RPMI7951 (cell line): ENCODE measurements at places on chromosomes 4 and X. TPM values are rescaled to one million over a fixed set of nuclear protein-coding genes. Genes with fewer than 3 reads are reported as not detected.

DNA sequence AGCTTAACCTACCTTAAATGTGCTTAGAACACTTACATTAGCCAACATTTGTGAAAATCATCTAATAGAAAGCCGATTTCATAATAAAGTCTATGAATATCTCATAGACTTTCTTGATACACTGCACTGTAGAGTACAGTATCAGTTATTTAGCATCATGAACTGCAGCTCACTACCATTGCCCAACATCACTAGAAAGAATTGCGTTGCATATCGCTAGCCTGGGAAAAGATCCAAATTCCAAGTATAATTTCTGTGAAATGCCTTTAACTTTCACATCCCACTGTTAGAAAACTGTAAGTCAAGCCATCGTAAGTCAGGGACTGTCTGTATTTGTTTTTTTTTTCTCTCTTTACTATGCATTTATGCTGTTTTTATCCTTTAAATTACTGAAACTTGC lies 918.6 kb upstream of the PABPC4L start:
- no peak for DNase-seq

The HAND2 gene
- 0.36 and 0.39 TPM in 2 replicates for total RNA-seq

GRCh38 chr4:158729716-158730559 lies 6.7 kb upstream of the PPID start:
- DNase-seq, result peak; percentile 54

DNA sequence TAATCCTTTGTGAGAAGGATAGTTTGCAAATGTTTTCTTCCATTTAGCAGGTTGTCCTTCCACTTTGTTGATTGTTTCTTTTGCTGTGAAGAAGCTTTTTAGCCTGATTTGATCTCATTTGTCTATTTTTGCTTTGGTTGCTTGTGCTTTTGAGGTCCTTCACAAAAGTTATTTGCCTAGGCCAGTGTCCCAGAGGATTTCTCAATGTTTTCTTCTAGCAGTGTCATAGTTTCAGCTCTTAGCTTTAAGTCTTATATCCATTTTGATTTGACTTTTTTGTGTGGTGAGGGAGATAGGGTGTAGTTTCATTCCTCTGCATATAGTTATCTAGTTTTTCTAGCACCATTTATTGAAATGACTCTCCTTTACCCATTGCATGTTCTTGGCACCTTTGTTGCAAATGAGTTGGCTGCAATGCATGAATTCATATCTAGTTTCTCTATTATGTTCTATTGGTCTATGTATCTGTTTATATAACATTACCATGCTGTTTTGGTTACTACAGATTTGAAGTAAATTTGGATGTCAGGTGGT lies 41.8 kb upstream of the ANTXR2 start:
- DNase-seq, result no peak

- no peak for DNase-seq
Measured at GRCh38 chrX:43753637-43754036, 97.5 kb downstream of the MAOA start.

The STAP1 gene
- not detected in 2 replicates for total RNA-seq

The PTTG2 gene
- total RNA-seq, result not detected in 2 replicates

- no peak for DNase-seq
Measured at GRCh38 chrX:53440101-53440500, 5.9 kb upstream of the HSD17B10 start.

The KLHL2 gene
- total RNA-seq, result 13.0 and 14.2 TPM in 2 replicates

GRCh38 chr4:6492027-6492590 lies 19.7 kb upstream of the PPP2R2C start:
- DNase-seq, result no peak

- peak; percentile 60 for DNase-seq
Measured at GRCh38 chrX:154019633-154020528, at the start of gene IRAK1. Gene IRAK1 (minus strand): TSS chrX:154019902. CDS start chrX:154019812, 90 bp downstream.

- no peak for DNase-seq
Measured at GRCh38 chr4:176142253-176142652, 53.1 kb downstream of the SPATA4 start.

The EXOC1L gene
- total RNA-seq, result not detected in 2 replicates

The RLIM gene
- 52.2 and 57.2 TPM in 2 replicates for total RNA-seq

The HMGN5 gene
- total RNA-seq, result 1.2 and 3.4 TPM in 2 replicates

DNA sequence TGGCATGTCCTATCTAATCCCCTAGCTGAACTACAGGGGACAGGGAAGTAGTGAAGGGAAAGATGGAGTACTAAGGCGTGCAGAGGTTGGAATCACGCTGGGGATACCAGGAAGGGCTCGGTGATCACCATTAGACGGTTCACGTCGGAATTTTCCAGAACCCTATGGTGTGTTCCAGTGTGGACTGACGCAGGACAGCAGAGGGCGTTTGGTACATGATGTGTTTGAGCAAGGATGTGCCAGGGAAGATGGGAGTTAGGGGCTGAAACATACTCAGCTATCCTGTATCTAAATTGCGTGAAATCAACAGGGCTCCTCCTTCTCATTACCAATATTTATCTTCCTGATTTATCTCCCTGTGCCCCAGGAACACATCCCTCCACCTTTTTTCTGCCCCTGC lies 33.7 kb downstream of the PRPS2 start:
- no peak for DNase-seq

- DNase-seq, result peak; percentile 66
Measured at GRCh38 chr4:86895692-86896488, 3.7 kb upstream of the C4orf36 start.

DNA sequence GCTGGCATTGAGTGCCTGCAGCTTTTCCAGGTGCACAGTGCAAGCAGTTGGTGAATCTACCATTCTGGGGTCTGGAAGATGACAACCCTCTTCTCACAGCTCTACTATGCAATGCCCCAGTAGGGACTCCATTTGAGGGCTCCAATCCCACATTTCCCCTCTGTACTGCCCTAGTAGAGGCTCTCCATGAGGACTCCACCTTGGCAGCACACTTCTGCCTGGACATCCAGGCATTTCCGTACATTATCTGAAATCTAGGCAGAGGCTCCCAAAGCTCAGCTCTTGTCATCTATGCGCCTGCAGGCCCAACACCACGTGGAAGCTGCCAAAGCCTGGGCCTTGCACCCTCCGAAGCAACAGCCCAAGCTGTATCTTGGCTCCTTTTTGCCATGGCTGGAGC lies 8.4 kb upstream of the SMAD1 start:
- DNase-seq, result no peak

- peak; percentile 17 for DNase-seq
Measured at GRCh38 chr4:173231916-173232315, 63.3 kb downstream of the GALNT7 start.

The SCRG1 gene
- total RNA-seq, result 0.10 and 0.12 TPM in 2 replicates

GRCh38 chrX:116493271-116493670 lies 30.5 kb upstream of the CT83 start:
- DNase-seq, result no peak

The PGAM4 gene
- total RNA-seq, result not detected in 2 replicates

The CENPVL2 gene
- not detected in 2 replicates for total RNA-seq

The GAGE12J gene
- total RNA-seq, result not detected in 2 replicates

The AMBN gene
- not detected in 2 replicates for total RNA-seq

The PF4V1 gene
- total RNA-seq, result 0.72 TPM in 1 of 2 replicates, not detected in the other

GRCh38 chr4:48028696-48029095 lies 12.1 kb downstream of the NIPAL1 start:
- DNase-seq, result peak; percentile 8

The KIAA1210 gene
- not detected in 2 replicates for total RNA-seq

The ACE2 gene
- not detected in 2 replicates for total RNA-seq

- peak; percentile 32 for DNase-seq
Measured at GRCh38 chr4:53314252-53314651, 51.6 kb downstream of the SCFD2 start.

- DNase-seq, result no peak
Measured at GRCh38 chr4:163875327-163875726, 380.8 kb downstream of the TMA16 start.

GRCh38 chrX:49106296-49106695 lies 17.2 kb downstream of the GPKOW start:
- no peak for DNase-seq

The CHRDL1 gene
- total RNA-seq, result 35.4 and 35.6 TPM in 2 replicates

GRCh38 chrX:9668537-9668936 lies 97.1 kb downstream of the GPR143 start:
- peak; percentile 76 for DNase-seq

The RASGEF1B gene
- total RNA-seq, result not detected in 2 replicates

The SMARCA1 gene
- 31.3 and 39.3 TPM in 2 replicates for total RNA-seq

The SPANXA2 gene
- 16.3 and 75.6 TPM in 2 replicates for total RNA-seq
